ENCODE measurements at places on chromosomes 4 and X.

DNA sequence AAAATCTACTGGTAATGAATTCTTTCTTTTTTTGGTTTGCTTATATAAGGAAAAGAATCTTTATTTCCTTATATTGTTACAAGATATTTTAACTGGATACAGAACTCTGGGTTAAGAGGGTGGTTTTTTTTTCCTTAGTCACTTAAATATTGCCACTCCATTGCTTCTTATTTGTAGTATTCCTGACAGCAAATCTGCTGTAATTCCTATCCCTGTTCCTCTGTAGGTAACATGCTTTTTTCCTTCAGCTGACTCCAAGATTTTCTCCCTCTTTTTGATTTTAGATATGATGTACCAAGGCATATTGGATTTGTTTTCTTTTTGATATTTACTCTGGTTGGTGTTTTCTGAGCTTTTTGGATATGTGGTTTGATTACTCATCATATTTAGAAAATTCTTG, 278.6 kb downstream of the EVC2 start:
- DNase-seq = no peak

DNA sequence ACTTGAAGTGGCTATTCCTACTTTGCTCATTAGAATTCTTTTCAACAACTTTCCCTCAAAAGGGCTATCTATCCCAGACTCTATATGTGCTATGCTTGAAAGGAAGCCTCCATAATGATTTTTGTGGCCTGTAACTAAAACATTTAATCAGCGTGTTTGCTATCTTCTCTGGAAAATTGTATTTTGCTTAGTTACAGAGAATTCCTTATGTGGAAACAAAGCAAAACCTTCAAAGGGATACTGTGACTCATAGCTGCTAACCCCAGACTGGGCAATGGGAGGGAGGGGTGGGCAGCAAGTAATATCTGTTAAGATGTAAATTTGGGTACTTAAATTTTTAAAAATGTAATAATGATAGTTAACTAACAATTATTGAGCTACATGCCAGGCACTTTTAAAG, 3.7 kb downstream of the SLC25A14 start:
- no peak for DNase-seq

DNA sequence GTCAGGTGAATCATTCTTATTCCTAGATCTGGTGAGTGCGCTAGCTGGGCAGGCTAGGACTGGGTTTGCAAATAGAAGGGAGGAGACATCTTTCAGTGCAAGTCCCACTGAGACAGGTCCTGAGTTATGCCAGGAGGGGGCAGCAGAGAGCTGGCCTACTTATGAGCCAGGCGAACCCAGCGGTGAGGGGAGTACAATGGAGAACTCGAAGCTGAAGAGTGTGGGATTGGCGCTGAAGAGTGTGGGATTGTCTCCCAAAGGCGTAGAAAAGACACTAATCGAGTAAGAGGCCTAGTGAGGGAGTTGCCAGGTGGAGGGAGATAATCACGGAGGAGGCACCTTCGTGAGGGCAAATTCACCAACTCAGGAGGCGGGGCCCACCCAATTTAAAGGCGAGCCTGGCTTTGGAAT, 91.7 kb upstream of the CXorf66 start:
- peak; percentile 47 for DNase-seq

- no peak for DNase-seq
Measured at GRCh38 chr4:123236606-123237005, 160.0 kb upstream of the SPRY1 start.

- peak; percentile 52 for DNase-seq
Measured at GRCh38 chr4:26220696-26221095, 100.1 kb upstream of the RBPJ start.

DNA sequence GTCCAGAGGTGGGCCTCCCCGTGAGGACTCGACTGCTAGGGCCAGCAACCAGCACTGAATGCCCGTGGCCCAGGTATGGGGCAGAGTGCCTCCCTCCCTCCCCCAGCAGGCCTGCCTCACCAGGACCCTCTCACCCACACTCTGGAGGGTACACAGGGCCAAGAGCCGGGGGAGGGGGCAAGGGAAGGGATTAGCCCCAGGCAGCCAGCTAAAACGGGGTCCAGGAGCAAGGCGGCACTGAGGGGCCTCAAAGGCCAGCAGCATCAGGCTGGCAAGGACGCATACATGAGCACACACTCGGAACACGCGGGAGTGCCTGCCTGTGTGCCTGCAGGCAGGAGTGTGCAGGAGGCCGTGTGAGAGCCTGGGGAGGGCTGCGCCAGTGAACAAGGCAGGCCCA, 18.3 kb upstream of the DUSP9 start:
- DNase-seq = no peak

Measured in MV-4-11 (cell line).